IPS-NIHi11 (cell line): ENCODE measurements at places on chromosomes 1 and 21.

DNA sequence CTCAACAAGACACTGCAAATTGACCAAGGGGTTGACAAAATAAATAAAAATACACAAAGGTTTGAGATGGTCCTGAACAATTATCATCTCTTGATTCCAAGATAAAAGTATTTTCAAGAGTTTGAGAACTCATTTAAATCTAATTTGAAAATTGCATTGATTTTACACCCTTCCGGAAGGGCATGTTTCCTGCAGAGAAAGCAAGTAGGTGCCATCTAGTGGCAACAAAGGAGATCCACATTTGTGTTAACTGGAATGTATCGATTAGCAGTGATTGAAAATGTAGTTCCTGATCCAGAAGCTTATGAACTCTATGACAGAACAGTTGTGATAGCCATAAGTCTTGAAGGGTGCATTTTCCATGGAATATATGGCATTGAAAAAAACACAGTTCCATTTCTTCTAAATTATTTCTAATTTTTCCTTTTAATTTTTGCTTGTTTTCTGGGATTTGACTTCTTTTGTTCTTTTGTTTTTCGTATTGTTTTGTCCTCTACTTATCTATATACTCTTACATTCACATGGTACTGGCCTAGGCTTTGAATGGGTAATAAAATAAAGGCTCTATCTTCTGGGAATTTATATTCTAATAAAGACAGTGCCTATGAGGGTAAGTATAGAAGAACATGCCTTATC lies 143.7 kb downstream of the DNM3 start:
- peak; percentile 56 for DNase-seq

DNA sequence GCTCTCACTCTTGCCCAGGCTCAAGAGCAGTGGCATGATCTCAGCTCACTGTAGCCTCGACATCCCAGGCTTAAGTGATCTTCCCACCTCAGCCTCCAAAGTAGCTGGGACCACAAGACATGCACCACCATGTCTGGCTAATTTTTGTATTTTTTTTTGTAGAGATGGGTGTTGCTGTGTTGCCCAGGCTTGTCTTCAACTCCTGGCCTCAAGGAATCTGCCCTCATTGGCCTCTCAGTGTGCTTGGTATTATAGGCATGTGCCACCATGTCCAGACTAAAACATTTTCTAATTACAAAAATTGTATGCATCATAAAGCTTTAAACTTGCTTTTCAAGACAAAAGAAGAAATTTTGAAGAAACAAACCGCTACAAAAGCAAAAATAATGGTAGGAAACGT lies 20.1 kb downstream of the CBR1 start:
- no peak for DNase-seq

- DNase-seq = no peak
These were observed 9.7 kb upstream of the LHX8 start for GRCh38 chr1:75124510-75124909.

GRCh38 chr1:56964349-56965017 lies 1.3 kb downstream of the C8B start:
- DNase-seq = no peak

- no peak for DNase-seq
These were observed 38.1 kb downstream of the TMED5 start for GRCh38 chr1:93142161-93142560.

GRCh38 chr1:182765391-182765790 lies 24.2 kb upstream of the NPL start:
- DNase-seq = no peak

- DNase-seq = no peak
These were observed 38.6 kb upstream of the GADD45A start for GRCh38 chr1:67646145-67647035.

DNA sequence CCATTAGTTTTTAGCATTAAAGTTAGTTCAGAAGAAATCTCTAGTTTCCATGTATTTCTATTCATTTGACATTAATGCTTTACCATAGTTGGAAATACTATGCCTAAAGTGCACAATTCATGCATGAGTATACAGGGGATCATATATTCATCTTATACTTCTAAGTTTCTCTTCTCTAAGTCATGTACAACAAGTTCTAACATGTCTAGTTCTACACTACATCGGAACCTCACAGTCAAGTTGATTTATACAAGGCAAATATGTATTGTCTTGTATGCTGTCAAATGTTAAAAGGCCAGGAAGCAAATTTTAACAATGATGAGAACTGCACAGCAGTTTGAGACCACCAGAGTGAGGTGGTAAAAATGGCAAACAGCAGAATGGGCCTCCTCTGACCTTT lies 22.9 kb upstream of the MOB3C start:
- no peak for DNase-seq

- DNase-seq = no peak
These were observed 89.1 kb upstream of the COL24A1 start for GRCh38 chr1:86245566-86246190.

- DNase-seq = no peak
These were observed 2.9 kb upstream of the PTGFRN start for GRCh38 chr1:116906812-116907211.

- DNase-seq = peak; percentile 9
These were observed 36.1 kb downstream of the ESRRG start for GRCh38 chr1:216686860-216687766.

- peak; percentile 81 for DNase-seq
These were observed 12.7 kb downstream of the TMCO4 start for GRCh38 chr1:19786988-19787423.

DNA sequence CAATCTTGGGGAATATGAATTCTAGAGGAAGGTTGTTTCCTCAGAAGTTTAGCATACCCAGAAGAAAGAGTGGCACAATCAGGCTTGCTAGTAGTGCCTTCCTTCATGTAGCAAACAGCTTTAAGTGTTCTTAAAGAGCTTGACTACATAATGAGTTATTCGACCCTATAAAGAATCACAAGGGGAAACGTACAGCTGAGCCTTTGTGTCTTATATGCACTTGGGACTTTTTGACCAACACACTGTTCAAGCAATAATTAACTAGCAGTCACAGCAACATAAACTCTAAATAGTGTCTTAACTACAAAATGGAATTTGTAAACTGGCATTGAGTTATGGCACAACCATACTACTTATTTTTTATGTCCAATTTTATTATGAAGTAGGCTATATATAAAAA lies 86.1 kb downstream of the TTLL7 start:
- no peak for DNase-seq

GRCh38 chr1:67566803-67567377 lies 118.1 kb upstream of the GADD45A start:
- DNase-seq = no peak

- no peak for DNase-seq
These were observed 117.6 kb downstream of the LEPR start for GRCh38 chr1:65538086-65538485.

- no peak for DNase-seq
These were observed 27.2 kb upstream of the RCSD1 start for GRCh38 chr1:167602840-167603239.

DNA sequence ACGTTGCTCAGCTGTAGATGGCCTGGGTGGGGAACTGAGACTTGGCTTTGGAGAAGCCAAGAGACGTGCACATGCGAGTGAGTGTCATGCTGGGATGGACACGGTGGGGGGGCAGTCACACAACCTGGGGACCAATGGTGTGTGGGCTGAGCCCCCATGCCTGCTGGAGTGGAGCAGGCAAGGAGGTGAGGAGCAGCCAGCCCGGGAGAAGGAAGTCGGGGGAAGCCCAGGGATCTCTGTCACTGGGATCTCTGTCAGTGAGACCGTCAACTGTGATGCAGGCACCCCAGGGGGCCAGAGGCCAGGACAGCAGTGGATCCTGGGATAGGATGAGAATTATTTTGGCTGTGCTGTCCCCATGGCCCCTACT lies 11.0 kb upstream of the ZNF669 start:
- no peak for DNase-seq

- no peak for DNase-seq
These were observed 125.9 kb downstream of the RIPK4 start for GRCh38 chr21:41640748-41641509.

GRCh38 chr1:32111789-32112188 lies 3.9 kb downstream of the KPNA6 start:
- no peak for DNase-seq

GRCh38 chr21:35457097-35457804 lies 408.1 kb upstream of the RUNX1 start:
- DNase-seq = no peak

- DNase-seq = peak; percentile 88
These were observed 95.3 kb downstream of the PIK3R3 start for GRCh38 chr1:46036894-46037839.

DNA sequence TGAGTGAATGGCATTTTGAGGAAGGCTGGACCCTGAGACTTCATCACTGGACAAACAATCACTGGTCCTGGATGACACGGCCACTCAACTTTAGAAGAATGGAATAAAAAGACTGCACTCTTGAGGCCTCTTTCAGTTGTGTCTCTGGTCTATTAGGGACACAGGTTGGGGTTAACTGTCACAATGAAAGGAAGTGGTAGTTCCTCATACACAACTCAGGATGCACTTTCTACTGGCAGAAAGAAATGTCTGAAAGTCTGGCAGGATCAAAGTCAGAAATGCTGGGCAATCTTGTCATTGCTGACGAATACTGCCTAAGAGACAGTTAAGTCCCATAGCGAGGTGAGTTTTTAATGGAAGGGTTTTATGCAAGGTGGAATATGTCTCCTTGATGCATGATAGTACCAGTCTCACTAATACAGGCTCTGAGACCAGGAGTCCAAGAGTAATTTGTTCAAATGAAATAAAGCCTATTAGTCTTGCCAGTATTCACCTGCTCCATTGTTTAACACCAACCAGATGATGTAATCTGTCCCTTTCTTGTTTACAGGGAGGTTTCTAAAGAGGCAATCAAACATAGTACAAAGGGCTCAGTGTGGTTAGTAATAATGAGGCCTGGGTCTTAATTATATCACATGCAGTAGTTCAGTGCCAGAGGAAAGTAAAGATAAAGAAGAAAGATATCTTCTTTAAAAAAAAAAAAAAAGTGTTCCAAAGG lies 11.2 kb upstream of the RRP15 start:
- no peak for DNase-seq

GRCh38 chr1:87682565-87682964 lies 353.9 kb downstream of the LMO4 start:
- no peak for DNase-seq

DNA sequence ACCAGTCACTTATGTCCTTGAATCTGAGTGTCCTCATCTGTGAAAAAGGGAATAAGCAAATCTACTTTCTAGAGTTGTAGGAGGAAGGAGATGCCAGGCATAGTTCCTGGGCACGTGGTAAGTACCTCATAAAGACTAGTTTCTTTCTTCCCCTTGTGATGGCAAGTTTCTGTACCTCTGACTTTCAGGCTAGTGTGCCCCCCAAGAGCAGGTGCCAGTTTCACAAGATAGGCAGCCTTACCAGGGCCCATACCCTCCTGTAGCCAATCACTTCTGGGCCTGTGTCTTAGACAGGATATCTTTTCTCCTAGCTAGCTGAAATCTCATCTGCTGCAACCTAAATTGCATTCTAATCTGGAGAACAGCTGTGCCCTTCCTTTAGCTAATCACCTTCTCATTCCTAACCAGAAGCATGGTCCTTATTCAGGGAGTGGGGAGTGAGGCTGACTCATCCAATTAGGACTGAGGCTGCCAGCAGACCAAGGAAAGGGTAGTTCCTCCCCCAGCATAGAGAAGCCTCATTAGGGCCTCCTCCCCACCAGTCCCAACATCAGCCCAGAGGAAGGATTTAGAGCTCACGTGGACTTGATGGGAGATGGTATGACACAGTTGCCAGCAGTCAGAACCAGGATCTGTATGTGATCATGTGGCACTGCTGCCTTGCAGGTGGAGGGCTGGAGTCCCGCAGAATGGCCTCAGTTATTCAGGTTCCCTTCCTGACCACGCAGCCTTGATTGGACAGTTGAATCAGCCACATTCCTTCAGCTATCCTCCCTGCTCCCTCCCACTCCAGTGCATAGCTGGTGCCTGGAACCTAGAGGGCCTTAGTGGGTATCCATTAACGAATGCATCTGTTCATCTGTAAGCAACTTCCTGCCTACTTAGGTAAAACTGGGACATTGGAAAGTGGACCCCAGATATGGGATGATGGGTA lies 7.9 kb downstream of the KLHDC8A start:
- DNase-seq = no peak

GRCh38 chr1:86419277-86419903 lies 4.6 kb upstream of the CLCA2 start:
- DNase-seq = peak; percentile 54

- DNase-seq = no peak
These were observed 39.1 kb downstream of the CLIC6 start for GRCh38 chr21:34707876-34708325.

- no peak for DNase-seq
These were observed 47.5 kb downstream of the PTPRU start for GRCh38 chr1:29283804-29284195.

DNA sequence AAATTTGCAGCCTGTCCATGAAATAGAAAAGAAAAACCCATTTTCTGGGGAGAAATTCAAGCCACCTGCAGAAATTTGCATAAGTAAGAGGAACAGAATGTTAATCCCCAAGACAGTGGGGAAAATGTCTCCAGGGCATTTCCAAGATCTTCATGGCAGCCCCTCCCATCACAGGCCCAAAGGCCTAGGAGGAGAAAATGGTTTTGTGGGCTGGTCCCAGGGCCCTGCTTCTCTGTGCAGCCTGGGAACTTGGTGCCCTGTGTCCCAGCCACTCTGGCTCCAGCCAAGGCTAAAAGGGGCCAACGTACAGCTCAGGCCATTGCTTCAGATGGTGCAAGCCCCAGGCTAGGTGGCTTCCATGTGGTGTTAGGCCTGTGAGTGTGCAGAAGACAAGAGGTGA lies 155.6 kb downstream of the PRDM2 start:
- DNase-seq = no peak

DNA sequence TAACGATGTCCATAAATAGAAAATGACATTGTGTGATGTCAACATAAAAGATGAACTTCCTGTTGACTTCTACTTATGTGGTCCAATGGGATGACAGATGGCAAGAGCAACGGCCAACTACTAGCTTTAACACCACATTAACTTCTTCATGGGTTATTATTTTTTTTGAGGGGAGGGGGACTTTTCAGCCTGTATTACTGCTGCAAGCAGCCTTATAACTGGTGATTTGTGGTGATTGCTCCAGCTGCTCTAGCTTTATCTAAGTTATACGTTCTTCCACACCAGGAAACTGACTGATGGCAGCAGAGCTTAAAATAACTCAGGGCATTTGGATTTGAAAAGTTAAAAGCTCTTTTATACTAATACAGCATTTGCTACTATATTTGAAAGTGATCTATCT lies 228.8 kb upstream of the B3GALT2 start:
- DNase-seq = no peak

DNA sequence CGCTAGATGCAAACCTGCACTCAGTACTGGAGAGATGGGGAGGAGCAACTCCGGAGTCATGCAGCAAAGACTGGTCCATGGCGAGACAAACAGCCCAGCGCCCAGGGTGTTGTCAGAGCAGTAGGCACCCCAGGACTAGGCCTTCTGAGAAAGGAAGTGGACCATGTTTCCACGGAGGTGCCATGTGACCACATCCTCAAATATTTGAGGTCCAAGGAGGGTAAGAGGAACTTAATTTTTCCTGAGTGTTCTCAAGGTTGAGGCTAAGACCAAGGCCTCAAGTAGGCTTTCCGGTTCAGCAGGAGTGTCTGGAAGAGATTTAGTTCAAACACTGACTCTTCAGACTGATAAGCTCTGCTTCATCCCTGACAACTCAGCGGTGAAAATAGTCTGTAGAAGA lies 186.2 kb downstream of the RHOU start:
- DNase-seq = no peak
